ENCODE measurements at places on chromosomes 7 and 10.

DNA sequence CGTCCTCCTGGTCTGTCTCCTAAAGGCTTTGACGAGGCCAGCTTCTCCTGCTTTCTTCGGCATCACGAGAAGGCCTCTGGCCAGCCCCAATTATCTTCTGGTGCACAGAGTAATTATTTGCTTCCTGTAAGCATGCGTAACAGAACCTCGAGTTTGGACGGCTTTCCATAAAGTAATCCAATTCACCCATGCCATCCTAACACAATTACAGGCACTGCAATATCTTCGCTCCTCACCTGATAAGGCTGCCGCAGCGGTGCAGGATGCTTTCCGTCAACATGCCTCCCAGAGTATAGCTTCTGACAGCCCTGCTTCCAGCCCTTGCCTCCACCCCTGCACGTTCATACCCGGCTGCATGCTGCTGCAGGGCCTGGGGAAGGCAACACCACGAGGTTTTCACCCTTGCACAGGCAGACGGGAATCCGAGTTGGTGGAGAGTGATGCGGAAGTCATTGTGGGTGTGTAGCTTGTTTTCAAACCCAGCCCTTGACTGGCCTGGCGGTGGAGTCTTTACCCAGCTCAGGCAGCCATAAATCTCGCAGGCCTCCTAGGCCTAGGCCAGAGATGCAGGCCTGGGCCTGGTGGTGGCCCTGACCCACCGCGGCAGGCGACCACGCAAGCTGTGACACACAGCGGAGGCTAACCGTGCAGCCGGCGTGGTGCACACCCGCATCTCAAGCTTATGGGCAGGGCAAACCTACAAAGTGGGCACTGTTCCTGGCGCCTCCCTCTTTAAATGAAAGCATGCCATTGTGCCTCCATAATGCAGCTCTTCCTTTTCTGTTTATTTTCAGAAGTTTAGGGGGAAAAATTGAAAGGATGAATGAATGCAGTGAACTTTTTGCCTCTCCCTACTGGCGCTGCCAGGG lies 12.7 kb downstream of the EBF3 start:
- DNase-seq, result no peak

- DNase-seq, result no peak
These were observed 30.8 kb downstream of the PRLHR start for GRCh38 chr10:118564652-118565051.

DNA sequence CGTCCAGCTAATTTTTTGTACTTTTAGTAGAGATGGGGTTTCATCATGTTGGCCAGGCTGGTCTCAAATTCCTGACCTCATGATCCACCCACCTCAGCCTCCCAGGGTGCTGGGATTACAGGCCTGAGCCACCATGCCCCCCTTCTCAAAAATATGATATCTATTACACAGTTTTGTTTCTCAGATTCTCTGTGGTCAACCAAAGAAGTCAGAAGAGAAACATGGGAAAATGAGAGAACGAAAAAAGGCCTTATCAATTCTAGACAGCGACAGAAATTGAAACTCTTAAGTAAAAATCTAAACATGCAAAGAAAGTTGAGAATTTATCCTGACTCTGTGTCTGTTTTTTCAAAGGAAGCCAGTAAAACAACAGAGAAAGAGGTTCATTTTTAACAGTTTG lies 283.8 kb upstream of the PLXDC2 start:
- no peak for DNase-seq

- DNase-seq, result no peak
These were observed 528.5 kb downstream of the LRMDA start for GRCh38 chr10:75959912-75960311.

DNA sequence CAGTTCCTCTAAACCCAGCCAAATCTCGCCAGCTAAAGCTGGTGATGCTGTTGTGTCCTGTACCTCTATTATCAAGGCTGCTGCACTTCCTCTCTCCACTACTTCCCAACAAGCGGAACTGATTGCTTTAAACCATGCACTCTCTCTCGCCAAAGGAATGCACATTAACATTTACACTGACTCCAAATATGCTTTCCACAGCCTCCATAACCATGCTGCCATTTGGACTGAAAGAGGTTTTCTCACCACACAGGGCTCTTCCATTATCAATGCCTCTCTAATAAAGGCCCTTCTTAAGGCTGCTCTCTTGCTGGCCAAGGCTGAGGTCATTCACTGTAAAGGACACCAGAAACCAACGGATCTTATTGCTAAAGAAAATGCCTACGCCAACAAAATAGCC lies 11.4 kb upstream of the LRRC61 start:
- no peak for DNase-seq

Measured in germinal center (tissue), 1 donor.